Hepatic stellate cell (primary cell): ENCODE measurements at places on chromosomes 1 and 21.

DNA sequence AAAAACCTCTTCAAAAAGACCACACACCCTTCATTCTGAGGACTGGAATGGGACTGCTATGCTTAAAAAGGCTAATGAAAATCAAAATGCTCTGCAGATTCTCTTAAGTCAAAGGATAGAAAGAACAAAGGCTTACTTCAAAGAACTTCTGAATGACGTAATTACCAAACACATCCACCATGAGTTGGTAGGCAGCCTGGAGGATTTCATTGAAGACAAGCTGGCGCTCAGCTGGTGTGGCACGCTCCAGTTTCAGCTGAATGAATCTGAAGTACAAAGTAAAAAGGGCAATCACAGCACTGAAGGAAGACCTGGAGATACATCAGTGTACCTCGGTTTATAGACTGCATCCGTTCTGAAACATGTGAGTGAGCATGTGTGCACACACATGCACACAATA, 43.5 kb upstream of the SDC3 start:
- DNase-seq = no peak

DNA sequence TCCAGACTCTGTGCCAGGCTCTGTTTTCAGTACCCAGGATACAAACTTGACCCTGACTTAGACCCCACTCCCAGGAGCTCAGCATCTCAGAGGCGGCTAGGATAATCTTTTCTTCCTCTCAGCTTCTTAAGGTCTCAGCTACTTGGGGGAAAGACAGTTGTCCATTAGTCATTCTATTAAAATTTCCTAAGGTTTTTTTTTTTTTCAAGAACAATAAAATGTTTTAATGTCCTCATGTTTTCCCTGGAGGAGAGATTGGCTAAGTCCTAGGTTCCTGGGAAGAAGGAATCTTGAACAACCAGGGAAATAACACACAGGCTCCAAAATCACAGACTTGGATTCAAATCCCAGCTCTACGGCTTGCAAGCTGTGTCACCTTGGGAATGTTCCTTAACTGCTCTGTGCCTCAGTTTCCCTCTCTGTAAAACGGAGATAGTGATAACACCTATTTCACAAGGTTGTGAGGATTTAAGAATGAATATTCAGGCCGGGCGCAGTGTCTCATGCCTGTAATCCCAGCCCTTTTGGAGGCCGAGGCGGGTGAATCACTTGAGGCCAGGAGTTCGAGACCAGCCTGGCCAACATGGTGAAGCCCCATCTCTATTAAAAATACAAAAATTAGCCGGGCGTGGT, 33.0 kb downstream of the CDK18 start:
- no peak for DNase-seq

GRCh38 chr1:229117664-229118300, 153.1 kb upstream of the RAB4A start:
- DNase-seq = no peak

DNA sequence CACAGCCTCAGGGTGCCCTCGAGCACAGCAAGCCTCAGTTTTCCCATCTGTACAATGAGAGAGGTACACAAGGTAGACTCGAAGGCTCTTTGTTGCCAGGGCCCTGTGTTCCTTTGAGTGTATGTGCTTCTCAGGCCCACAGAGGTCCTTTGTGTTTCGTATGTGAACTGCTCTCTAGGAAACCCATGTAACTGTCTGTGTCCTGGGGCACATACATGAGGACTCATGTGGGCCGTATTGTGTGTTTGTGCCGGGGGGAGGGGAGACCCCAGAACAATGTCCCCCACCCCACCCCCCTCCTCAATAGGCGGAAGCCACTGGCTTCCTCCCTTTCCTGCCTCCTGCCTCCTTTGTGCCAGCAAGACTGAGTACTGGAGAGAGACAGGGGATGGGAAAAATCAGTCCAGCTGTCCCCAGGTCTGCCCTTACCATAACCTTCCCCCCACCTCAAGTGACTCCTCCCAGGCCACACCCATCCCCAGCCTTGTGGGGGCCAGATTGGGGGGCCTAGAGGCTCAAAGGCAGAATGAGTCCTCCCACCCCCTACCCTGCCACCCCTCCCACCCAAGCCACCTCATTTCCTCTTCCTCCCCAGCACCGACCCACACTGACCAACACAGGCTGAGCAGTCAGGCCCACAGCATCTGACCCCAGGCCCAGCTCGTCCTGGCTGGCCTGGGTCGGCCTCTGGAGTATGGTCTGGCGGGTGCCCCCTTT, at the start of gene TIE1:
TSS of gene TIE1 (plus strand) at position 605 of the 717 bp plus-strand sequence. CDS start at position 695, 90 bp downstream.
- DNase-seq = no peak

GRCh38 chr1:110239441-110240430, 29.6 kb downstream of the KCNC4 start:
- peak; percentile 57 for DNase-seq

DNA sequence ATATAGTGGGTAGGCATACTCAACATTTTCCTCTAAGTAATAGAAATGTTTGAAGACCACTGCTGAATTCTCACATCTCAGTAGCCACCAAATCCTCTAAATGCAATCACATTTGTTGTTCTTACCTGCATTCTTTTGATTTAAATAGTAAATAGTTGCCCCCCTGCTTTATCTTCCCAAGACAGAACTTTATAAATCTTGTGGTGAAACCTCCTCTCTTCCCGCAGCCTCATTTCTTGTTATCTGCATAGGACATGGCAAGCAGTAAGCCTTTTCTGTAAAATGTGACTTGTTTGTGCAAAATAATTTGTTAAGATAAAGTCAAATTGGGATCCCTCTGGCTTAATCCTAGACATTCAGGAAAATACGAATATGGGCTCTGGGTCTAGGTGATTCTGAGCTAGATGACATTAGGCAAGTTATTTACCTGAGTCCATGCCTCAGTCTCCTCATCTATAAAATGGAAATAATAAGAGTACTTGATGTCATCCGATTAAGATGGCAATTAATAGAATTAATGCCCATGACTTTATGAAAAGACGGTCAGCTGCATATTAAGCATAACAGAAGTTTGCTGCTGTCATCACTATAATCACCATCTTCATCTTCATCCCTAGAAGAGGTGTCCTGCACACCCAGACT, 77.7 kb downstream of the LRRC8C start:
- no peak for DNase-seq

DNA sequence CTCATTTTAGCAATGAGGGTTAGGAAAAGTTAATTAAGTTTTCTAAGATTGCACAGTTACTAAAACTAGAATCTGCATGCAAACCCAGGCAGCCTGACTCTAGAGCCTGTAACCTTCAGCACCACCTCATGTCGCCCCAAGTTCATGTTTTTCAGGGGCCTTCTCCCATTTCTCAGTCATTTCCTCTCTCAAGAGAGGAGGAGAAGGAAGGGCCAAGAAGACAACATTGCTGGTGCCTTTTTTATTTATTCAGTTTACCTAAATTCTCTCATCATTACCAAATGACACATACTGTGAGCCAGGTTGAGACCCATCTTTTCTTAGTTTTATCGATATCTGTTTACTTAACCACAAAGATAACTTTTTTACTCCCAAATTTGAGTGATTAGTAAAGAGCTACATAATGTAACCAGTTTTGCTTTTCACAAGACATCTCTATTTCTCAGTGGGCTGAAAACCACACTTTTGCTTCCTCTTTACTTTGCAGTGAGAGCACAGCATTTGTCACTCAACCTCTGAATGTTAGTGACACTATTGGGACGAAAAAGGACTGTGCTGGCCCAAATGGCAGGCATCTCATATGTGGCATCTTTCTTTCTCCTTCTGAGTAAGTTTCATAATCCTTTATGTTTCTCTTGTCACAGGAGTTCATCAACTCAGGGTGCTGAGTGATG, at the start of gene CD101:
TSS of gene CD101 (plus strand) at position 507 of the 674 bp plus-strand sequence. CDS start at position 565, 58 bp downstream.
- DNase-seq = no peak
